Left ventricle myocardium inferior (tissue), 1 donor: ENCODE measurements at places on chromosomes 12 and 14.

- no peak for DNase-seq
These were observed 19.3 kb downstream of the MMAB start for GRCh38 chr12:109553906-109554500.

DNA sequence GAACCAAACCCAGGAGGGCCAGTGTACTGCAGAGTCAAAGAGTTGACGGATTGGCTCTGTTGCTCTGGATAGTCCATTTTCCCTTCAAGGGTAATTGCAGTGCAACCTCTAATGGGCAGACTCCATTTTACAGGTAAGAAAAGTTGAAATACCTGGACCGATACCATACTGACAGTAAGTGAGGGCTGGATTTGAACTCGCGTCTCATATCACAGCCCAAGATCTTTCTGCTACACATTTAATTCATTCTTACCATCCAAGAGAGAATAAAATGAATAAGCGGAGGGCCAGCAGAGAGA is 356 bp upstream of the ZC3H14 start:
- DNase-seq = no peak

GRCh38 chr14:100078216-100078803 is 13.1 kb downstream of the EVL start:
- DNase-seq = no peak

DNA sequence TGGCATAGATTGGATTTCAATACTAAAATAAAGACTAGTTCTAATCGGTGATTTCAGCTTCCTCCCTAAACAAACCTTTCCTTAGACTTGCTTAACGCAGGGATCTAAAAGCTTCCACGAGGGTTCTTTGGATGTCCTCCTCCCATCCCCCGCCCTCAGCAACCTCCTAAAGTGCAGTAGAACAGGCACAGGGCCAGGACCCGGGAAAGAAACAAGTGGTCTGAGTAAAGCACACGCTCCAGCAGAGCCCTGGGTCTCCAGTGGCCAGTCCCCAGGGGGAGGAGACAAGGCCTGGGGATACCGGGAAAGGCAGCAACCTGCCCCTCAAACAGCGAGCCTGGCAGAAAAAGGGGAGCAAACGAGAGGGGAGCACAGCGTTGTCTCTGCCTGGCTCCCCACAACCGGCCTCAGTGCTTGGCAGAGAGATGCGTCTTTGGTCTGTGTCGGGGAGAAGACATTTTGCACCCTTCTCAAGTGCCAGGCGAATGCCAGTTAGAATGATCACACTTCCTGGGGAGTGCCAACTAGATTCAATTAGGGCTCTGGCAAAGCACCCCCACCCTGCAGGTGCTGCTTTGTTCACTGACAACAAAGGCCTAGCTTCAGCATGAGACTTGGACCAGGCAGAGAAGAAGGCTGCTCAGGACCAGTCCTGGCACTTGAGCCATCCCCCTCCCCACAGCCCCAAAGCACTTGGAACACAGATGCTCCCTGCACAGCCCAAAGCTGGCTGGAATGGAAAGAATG is 17.1 kb upstream of the SLC6A12 start:
- no peak for DNase-seq

- no peak for DNase-seq
These were observed 21.3 kb downstream of the HCAR2 start for GRCh38 chr12:122681814-122682213.

DNA sequence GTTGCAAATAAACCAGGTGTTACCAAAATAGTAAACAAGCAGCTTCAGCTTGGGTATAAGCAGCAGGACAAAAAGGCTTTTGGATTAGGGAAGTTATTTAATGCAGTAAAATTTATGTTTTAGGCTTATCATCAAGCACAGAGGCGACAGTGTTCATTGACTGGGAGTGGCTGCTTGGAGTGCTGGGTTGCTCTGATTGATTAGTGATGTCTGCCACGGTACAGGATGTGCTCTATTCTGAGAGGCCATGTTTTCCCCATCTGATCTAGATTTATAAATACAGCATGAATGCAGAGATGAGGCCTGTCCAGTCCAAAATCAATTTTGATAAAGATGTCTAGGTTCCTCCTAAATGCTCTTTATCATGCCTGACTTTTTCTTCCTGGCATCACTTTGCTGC is 83.5 kb downstream of the MAP1LC3B2 start:
- DNase-seq = no peak

GRCh38 chr14:77407158-77407557 is 16.2 kb downstream of the NOXRED1 start:
- no peak for DNase-seq

DNA sequence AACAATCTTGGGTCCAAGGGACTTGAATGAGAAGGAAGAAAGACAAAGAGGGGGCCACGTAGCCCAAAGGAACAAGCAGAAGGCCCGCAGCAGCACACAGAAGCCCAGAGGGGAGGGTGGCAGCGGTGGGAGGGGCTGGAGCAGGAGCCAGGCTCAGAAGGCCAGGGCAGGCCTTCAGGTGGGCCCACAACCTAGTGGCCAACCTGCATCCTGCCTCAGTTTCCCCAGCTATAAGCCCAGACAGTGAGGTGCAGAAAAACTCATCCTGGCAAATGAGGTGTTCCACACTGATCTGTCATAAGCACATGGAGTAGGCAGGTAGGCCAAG is 34.1 kb downstream of the LTBP2 start:
- DNase-seq = no peak

DNA sequence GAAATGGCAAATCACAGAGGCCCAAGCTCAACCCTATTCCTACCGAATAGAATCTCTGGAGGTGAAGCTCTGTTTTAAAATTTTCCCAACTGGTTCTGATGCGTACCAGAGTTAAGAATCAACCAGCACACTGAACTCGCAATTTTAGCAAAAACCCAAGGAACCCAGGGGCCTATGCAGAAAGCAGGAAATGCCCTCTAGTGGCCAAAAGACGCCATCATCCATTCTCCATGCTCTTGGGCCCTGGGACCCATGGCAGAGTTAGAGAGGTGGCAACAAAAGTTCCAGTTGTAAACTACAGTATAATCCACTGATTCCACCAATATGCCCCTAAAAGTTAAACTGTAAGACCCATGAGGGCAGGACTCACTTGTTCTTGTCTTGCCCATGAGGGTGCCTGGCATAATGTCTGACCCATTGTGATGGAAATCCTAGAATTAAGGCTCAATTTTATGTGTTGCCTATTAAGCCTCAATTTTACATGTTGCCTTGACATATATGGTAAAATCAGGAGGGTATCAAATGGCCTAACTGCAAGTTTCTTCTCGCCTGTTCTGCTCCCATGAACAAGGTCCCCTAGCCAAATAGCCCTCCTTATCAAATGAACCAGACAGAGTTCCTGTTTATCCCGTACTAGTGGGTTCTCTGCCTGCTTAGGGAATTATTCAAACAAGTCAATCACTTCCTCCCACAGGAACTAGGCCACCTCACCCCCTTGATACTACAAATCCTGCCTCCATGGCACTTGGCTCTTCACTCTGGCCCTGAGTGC is 137.5 kb upstream of the CPM start:
- peak; percentile 26 for DNase-seq

GRCh38 chr12:15540469-15540872 is 218.2 kb downstream of the PTPRO start:
- DNase-seq = no peak

- no peak for DNase-seq
These were observed 11.0 kb upstream of the DHRS4 start for GRCh38 chr14:23942587-23942986.

DNA sequence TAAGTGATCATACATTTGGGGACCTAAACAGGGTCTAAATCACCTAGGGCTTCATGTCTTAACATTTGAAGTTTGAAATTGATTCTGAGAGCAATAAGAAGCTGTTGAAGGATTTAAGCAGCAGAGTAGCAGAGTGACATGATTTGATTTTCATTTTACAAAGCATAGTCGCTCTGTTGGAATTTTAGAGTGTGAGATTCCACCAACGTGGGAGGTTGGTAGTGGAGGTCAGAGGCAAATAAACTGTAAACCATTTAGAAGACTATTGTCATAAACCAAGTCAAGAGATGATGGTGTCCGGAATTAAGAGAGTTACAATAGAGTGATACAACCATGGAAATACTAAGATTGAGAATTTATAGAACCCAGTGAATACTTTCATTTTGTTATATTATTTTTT is 52.7 kb upstream of the ZDHHC17 start:
- no peak for DNase-seq

GRCh38 chr14:71668186-71668912 is 263.9 kb upstream of the RGS6 start:
- DNase-seq = no peak

GRCh38 chr14:49919825-49920659 is 27.2 kb downstream of the ARF6 start:
- DNase-seq = no peak

- DNase-seq = no peak
These were observed 463.6 kb upstream of the MIS18BP1 start for GRCh38 chr14:45716572-45716971.

DNA sequence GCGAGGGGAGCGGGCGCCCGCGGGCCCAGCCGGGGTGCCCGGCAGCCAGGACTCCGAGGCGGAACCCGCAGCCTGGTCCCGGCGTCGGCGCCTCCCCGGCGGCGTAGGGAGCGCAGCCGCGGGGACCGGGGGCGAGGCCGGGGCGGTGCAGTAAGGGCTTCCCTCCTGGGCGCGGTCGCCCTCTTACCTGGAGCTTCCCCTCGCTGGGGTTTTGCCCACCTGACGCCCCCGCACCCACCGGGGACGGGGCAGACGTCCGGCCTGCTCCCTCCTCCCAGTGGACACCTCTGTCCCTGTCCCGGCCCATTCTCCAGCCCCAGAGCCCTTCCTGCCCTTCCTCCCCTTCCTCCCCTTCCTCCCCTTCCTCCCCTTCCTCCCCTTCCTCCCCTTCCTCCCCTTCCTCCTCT is 413 bp upstream of the TUBA1C start:
- DNase-seq = no peak

DNA sequence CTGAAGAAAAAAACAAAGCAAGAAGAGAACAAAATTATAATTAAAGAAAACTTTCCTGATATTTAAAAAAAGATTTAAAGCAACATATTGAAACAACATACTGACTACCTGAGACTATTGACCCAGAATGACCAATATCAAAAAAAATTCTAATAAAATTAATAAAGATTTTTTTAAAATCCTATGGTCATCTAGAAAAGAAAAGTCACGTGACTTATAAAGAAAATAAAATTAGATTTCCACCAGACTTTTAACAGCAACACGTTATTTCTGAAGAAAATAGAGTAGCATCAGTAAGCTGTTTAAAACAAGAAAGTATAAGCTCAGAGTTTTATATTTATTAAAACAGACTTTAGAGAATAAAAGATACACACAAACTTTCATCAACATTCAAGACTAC is 238.0 kb downstream of the C12orf42 start:
- DNase-seq = no peak

- DNase-seq = peak; percentile 38
These were observed 63.2 kb downstream of the ERGIC2 start for GRCh38 chr12:29317556-29318363.

GRCh38 chr14:68513838-68514607 is 278.8 kb downstream of the ZFP36L1 start:
- no peak for DNase-seq

GRCh38 chr12:25972783-25973182 is 14.3 kb downstream of the RASSF8 start:
- no peak for DNase-seq

- no peak for DNase-seq
These were observed 4.9 kb downstream of the RAN start for GRCh38 chr12:130876758-130877157.

DNA sequence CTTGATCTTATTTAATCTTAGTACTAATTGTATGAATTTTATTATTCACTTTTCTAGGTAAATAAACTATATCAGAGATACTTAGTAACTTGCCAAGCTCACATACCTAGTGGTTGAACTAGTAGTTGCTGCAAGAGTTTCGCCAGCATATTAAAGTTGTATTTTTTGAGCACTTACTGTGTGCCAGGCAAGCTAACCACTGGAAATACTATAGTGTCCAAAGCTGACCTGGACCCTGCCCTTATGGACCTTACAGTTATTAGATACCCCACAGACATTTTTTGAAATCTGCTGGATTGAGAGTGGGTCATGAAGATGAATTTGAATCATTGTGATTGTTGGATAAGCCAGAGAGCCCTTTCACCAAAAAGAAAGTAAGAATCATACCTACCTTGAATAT is 125.0 kb downstream of the RAD51B start:
- DNase-seq = no peak

DNA sequence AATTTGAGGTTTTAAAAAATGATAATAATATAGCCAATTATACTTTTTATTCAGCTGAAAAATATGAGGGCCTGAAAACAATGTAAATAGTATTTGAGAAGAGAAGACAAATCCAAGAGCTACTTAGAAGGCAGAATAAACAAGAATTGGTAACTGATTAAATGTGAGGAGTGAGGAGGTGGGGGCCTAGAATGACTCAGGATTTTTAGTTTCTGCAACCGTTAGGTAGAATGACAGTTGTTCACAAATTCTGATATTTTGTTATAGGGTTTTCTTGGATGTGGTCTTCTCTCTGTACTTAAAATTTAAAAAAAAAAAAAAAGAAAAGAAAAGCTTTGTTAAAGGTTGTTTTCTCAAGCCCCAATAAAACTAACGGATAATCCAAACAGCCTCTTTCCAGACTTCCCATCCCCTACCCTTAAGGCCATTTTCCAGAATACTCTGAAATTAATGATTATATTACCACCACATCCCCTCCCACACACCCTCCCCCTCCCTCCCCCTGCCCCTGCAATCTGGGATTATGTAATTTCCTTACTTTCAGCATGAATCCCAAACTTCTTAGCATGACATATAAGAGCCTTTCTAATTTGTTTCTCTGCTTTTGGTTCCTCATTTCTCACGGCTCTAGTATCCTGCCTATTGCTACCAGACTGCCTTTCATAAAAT is 50.4 kb downstream of the LRP6 start:
- no peak for DNase-seq

GRCh38 chr14:60311417-60311816 is 62.4 kb downstream of the PPM1A start:
- no peak for DNase-seq

DNA sequence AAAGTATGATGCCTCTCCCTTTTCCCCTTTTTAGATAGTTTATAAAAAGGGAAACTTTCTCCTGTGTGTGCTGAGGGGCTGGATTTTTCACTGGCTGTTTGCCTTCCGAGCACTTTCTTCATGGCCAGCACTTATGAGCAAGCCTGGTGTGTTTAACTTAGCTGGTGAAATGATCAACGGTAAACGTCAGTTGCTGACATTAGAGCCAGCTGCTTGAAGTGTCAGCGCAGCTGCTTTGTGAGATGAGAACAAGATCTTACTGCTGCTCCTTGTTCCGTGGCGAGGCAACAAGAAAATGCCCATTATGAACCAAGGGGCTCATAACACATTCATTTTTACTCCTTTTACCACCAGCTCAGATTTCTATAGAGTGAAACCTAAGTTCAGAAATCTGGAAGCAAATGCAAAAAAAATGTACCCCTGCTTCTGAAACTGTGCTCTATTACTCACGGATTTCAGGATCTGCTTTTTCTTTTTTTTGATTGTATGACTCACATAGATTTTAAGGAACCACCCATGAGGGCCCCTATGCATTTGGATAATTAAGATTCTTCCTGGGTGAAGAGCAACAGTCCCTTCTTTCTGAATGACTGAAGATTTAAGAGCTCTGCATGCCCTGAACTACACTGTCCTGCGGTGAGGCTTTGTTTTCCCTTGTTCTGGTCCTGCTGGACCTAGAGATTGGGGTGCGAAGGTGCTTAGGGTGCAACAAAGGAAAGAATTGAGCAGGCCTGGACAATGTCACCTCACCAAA is 74.3 kb upstream of the CPM start:
- no peak for DNase-seq
